ENCODE measurements at places on chromosomes 6 and 20. TPM values are rescaled to one million over a fixed set of nuclear protein-coding genes. Genes with fewer than 3 reads are reported as not detected.
A peak's percentile ranks its signal among the peaks of the same experiment; 100 is the strongest.

MAS1 gene
- not detected for polyA plus RNA-seq

PSORS1C1 gene
- polyA plus RNA-seq: 0.70 TPM

CAGE1 gene
- not detected for polyA plus RNA-seq

PHACTR1 gene
- 1.4 TPM for polyA plus RNA-seq

DNA sequence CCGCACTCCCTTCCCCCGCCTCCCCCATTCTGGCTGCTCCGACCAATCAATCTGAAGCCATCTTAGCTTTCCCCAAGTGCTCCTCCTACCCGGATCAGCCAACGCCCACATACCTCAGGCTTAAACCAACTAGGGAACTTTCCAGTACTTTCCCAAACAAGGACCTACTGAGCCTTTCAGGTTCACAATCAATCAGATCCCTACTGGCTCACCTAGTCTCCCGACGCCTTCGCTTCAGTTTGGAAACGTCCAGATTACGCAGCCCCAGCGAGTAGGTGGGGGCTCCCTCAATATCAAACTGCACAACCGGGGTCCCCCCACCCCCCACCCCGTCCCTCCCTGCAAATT lies 432 bp downstream of the HSPA1L start:
- peak; percentile 97 for DNase-seq

DNA sequence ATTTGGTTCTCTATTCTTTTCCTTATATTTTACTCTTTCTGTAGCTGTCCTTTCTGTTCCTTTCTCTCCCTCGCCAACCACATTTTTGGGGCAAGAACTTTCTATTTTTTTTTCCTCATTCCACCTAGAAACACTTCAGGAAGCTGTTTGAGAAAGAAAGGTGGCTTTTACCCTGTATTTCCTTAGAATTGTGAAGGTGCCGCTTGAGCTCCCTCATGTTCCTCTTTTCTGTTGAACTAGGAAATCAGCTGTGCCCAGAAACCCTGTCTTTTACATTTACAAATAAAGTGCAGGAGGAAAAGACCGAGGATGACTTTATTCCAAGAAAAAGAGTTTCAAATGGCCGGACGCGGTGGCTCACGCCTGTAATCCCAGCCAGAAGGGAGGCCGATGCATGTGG lies 38.2 kb downstream of the OR2B2 start:
- no peak for DNase-seq

GRCh38 chr6:79184086-79184485 lies 50.4 kb downstream of the HMGN3 start:
- no peak for DNase-seq

DNA sequence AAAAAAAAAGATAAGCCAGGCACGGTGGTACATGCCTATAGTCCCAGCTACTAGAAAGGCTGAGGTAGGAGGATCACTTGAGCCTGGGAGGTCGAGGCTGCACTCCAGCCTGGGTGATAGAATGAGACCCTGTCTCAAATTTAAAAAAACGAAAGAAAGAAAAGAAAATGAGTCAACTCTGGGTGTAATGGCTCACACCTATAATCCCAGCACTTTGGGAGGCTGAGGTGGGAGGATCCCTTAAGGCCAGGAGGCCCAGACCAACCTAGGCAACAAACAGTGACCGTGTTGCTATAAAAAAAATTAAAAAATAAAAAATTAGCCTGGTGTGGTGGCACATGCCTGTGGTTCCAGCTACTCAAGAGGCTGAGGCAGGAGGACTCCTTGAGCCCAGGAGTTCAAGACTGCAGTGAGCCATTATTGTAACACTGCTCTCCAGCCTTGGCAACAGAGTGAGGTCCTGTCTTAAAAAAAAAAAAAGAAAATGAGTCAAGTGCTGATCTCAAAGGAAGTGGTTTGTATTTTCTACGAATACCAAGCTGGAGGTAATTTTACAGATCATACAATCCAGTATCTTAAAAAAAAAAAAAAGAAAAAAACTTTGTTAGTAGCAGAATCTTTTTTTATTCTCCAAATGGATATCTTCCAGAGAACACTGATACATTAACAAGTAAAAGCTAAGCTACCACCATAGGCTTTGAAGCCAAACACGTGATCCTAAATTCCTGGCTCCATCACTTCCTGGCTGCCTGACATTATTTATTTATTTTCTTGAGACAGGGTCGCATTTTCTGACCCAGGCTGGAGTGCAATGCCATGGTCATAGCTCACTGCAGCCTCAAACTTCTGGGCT lies 5.7 kb downstream of the COMMD7 start:
- no peak for DNase-seq

DNA sequence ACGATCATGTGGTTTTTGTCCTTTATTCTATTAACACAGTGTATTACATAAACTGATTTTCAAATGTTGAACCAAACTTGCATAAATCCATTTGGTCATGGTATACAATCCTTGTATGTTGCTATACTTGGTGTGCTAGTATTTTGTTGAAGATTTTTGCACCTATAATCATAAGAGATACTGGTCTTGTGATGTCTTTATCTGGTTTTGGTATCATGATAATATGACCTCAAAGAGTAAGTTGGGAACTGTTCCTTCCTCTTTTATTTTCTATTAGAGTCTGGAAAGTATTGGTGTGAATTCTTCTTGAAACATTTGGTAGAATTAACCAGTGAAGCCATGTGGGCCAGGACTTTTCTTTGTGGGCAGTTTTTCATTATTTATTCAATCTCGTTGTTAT lies 65.3 kb downstream of the TRPC4AP start:
- DNase-seq: no peak

DNA sequence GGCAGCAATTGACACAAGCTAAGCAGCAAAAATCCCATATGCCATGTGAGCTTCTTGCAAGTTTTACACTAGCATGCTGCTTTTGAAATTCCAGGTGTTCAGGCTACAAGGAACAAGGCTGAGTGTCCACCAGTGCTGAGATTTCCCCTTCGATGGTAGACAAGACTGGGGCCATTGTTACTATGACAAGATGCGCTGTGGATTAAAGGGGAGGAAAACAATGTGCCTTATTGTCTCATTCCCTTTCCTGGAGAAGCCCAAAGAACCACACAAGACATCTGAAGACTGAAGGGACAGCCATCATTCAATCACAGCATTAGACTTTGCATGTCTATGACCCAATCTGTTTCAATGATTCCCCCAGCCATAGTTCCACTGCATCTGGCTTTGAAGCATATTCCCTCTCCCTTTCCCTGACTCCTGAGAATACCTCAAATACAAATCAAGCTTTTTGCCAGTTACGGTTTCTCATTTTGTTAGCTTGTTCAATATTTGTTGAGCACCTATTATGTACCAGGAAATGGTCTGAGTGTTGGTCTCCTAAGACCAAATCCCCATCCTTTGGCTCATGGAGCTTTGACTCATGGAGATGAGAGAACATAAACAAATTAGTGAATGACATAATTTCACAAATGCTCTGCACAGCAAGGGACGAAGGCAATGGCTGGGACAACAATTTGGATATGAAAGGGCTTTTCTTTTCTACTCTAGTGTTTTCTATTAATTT lies 23.4 kb upstream of the SCGN start:
- no peak for DNase-seq

GRCh38 chr20:58059260-58059544 lies 169.3 kb downstream of the ANKRD60 start:
- no peak for DNase-seq

DNA sequence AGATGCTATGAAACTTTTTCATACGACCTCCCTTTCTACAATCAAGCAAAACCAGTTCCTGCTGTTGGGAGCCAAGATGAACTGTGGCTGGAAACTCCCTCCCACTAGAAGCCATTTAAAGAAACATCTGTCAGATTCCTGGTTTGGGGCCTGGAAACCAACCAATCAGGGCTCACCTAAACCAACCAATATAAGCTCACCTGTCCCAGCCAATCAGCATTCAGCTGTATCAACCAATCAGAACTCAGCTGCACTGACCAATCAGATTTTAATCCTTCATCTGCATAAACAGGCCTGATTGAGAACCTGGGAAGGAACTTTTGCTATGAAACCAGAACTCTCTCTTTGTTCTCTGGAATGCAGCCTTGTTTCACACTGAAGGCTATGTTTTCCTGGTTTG lies 42.4 kb downstream of the SNX14 start:
- no peak for DNase-seq

GRCh38 chr6:150537893-150538292 lies 61.8 kb upstream of the PLEKHG1 start:
- DNase-seq: no peak

GRCh38 chr6:35969646-35970045 lies 48.7 kb upstream of the SRPK1 start:
- no peak for DNase-seq
